ENCODE measurements at places on chromosomes 16 and 17.

DNA sequence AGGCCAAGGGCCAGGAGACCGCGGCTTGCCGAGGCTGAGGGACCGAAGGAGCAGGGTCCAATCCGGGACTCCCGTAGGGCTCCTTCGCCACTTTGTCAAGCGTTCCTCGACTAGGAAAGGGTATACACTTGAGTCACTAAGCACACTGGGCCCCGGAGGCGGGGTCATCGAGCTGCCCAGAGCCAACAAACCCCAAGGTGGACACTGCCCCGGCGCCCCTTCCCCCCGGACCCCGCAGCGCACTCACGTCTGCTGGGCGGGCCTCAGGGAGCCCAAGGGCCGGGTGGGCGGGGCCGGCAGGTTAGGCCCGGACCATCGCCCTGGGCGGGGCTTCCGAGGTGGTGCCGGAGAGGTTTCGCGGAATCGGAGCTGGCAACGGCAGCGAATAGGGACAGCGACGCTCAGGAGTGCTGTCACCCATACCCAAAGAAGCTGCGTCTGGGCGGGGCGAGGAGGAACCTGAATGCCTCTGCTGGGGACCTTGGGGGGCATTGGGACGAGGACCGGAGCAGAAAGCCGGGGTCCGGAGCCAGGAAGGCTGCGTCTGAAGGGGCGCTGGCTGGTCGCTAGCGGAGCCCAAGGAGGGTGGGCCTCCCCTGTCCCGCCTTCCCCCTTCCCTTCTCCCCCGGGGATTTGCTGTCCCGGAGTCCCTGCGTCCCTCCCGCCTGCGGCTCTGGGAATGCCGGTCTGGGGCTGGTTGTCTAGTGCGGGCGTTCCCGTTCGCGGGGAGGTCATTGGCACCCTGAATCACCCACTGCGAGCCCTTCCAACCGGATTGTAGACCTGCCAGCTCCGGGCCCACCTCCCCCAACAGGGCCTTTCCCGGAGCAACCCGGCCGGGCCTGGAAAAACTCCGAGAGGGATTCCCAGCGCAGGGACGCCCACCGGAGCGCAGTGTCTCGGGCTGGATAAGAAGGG, 118.2 kb upstream of the SMURF2 start:
- DNase-seq: peak; percentile 51

DNA sequence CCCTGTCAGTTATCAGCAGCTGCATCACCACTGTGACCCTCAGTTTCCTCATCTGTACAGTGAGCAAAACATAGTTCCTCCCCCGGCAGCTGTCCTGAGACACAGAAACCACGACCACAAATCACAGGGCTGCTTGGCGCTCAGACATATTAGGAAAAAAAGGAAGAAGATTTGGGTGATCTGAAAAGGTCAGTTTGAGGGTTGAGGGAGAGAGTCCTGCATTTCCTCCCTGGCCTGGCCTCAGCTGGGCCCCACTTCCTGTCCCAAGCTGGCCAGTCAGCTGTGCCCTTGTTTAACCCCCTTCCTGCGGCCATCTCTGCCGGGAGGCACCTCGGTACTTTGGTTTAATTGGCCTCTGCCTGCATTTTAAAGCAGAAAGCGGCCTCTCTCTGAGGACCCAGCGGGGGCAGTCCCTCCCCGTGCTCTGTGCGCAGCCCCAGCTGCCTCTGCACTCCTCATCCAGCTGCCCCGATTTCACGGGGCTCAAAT, 24.0 kb upstream of the CIBAR2 start:
- no peak for DNase-seq

DNA sequence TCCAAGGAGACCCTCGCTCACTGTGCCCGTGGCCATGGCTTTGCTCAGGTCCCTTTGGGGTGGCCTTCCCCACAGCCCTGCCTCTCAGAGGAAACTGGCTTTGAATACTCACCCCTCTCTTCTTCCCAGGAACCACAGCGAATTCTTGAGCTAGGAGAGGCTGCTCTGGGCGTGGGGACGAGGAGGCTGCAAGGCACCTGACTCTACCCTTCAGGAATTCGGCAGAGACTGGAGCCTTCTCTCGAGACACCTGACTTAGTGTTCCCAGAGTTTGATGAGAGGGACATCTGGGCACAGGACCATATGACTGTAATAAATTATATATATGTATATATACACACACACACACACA, 6.2 kb downstream of the LLGL2 start:
- DNase-seq: no peak

- no peak for DNase-seq
Observed at GRCh38 chr16:49745311-49745747, 110.6 kb downstream of the ZNF423 start.

GRCh38 chr16:31869511-31870201, 4.0 kb upstream of the ZNF267 start:
- peak; percentile 57 for DNase-seq

- DNase-seq: no peak
Observed at GRCh38 chr17:48732688-48733629, 4.4 kb upstream of the HOXB13 start.

DNA sequence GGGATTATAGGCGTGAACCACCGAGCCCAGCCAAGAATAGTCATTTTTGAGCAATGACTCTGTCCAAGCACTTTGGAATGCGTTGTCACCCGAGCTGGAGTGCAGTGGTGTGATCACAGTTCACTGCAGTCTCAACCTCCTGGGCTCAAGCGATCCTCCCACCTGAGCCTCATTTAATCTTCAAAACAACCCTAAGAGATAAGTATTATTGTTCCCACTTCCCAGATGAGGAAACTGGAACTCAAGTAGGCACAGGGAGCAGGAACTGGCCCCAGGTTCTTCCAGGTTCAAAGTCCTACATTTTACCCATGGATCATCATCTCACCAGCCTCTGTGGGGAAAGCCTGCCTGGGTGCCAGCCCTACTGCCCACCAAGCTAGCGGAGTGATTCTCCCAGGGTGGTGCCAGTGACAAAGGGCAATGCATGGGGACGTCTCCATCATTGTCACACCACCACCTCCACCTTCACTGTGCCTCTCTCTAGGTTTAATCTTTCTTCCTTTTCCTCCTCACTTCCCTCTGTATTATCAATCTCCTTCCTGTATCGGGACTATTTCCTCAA, 11.3 kb upstream of the RNF157 start:
- no peak for DNase-seq

GRCh38 chr17:71464241-71464640, 656.6 kb upstream of the SOX9 start:
- DNase-seq: no peak

DNA sequence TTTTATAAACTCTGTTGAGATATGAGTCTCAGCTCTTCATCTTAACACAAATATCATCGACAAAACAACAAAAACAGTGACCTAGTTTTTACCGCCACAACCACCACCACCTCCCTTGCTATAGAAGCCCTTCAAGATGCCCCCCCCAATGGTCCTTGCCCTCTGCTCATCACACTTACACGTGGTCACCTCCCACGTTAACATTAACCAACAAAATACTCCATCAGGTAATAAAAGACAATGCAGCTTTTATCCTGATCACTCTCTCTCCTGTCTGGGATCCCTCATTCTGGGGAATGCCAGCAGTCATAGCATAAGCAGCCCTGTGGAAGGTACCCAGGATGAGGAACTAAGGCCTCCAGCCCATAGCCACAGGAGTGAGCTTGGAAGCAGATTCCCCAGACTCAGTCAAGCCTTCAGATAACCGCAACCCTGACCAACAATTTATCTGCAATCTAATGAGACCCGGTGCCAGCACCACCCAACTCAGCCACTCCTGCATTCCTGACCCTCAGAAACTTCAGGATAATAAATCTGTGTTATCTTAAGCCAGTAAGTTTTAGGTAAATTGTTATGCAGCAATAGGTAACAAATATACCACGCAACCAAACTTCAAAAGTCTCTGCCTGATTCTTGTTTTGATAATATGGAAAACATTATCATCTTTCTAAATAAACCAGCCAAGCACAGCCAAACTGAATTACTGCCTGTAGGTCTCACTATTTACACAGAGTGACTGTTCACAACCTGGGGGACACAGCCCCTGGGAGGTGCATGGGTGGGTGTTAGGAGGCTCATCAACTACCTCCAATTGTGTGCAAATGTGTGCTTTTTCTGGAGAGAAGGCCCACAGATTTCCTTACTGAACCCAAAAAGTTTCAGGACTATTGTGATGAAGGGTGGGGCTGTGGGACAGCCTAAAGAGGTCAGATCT, 6.1 kb downstream of the PECAM1 start:
- no peak for DNase-seq

- DNase-seq: no peak
Observed at GRCh38 chr17:39678340-39679116, 9.3 kb downstream of the PGAP3 start.

GRCh38 chr16:3780570-3780969, 63.2 kb upstream of the TRAP1 start:
- peak; percentile 25 for DNase-seq

DNA sequence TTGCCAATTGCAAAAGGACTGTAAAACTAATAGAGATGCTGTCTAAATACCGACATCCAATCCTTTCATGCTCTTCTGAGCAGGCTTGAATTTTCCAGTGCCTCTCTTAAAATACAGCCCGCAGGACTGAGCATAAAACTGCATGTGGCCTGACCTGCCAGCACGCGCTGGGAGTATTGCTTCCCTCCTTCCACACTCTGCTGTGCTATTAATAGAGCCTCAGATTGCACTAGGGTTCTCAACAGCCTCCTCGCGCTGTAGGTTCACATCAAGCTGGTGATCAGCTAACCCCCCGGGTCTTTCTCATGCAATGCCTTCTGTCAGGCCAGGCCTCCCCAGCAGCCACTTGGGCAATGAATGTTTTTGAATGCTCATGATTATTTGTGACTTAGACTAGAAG, 14.2 kb upstream of the MSI2 start:
- DNase-seq: no peak

GRCh38 chr17:75875182-75875939, 3.0 kb downstream of the TRIM47 start:
- DNase-seq: no peak

DNA sequence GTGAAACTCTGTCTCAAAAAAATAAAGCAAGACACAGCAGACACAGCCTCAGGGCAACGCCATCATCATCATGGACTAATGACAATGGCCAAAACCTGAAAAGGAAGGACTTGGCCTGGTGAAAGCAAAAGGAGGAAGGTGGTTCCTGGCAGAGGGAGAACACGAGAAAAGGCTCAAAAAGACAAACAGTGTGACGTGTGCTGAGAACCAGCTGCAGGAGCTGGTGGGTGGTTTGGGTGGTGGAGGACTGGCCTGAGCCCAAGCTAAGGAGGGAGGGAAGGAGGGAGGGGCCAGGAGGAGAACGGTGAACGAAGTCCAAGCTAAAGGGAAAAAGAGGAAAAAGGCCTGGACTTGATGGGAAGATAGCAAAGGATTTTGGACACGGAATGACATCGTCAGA, 85.1 kb downstream of the SLC39A11 start:
- DNase-seq: no peak

DNA sequence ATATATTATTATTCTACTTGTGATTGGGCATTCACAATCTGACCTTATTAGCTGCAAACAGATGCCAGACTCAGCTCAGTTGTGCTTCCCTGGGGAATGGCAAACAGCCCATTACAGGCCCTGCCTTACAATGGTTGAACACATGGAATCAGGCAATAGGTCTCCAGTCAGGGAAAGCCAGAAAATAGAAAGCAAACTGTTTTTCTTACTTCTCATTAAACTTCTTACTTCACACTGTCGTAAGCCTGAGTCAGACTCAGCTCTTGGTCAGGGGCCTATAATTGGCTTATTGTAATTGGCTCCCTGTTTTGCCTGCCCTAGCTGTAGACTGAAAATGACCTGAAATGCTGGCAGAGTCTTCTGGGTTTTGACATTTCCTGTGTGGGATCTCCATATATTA, 77.0 kb upstream of the CA10 start:
- no peak for DNase-seq

DNA sequence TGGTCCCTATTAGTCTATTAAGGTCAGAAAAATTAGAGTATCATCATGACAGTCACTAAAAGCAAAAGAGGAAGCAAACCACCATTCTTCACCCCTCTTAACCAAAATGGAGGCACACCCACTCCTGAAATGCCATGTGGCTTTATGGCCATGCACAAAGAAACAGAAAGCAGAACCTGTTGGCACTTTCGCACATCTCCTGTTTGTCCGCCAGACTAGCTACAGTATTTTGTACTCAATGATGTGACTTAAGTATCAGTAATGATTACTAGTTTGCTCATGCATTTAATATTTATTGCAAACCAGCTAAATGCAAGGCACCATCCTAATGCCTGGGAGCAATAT, 70.2 kb upstream of the GNAO1 start:
- DNase-seq: no peak

DNA sequence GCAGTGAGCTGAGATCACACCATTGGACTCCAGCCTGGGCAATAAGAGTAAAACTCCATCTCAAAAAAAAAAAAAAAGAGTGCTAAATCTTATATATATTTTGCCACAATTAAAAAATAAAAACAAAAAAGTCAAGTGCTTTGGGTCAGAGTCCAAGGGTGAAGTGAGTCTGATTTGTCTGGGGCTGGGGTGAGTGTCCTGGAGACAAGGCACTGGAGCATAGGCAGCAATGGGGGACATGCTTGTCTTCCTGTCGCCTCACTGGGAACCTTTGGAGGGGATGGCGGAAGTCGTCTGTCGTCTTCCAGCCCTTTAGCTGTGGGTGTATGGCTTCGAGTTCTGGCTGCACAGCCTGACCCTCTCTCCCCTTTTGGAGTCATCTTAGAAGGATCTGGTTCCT, 167.1 kb downstream of the NTN1 start:
- no peak for DNase-seq

DNA sequence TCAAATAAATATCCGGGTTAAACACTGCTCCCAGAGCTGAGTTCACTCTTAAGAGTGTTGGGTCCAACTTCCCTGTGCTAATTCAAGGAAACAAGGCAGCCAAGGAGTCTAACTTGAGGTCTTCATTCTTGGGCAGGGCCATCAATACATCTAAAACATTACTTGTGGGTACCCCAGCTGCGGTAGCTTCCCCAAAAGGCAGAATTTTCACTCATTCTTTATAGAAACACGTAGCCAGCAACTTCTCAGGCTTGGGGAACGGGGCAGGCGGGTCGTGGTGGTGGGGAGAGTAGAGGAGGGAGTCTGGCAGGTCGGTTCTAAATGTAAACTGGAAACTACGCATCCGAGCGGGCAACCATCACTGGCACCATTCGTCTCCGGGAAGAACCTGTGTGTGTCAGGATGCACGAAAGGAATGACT, 666 bp upstream of the METTL9 start:
- DNase-seq: no peak

DNA sequence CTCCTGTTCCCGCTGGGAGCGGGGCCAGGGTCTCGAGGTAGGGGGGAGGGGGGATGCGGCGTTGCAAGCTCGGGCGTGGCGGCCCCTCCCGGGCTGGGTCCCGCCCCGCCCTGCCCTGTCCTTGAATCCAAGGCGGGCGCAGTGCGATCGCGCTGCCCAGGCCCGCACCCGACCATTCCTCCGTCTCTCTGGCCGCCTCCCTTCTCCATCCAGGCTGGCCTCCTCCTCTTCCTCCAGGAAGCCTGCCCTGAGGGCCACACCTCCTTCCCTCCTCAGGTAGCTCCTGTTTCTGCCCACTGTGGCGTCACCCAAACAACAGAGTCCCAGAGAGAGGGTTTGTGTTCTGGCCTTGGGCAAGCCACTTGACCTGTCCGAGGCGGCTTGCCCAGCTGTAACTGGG, 43.0 kb upstream of the TAC4 start:
- DNase-seq: no peak
